ENCODE measurements at places on chromosomes 16 and 17.
A peak's percentile ranks its signal among the peaks of the same experiment; 100 is the strongest.

GRCh38 chr17:16472539-16472938 is 19.5 kb downstream of the LRRC75A start:
- DNase-seq = no peak

DNA sequence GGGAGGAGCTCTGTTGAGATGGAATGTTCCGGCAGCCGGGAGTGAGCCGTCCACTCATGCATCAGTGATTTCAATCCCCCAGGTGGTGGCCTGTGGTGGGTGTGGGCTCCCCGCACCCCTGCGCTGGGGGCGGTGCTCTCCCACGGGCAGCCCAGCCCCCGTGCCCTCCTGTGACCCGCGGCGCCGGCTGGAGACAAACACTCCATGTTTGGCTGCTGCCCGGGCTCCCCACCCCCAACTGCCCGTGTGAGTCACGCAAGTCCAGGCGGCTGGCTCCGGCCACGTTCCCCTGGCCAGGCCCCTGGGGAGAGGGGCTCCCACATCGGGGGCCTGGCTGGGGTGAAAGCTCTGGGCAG is 29.4 kb downstream of the CACNA1H start:
- DNase-seq = no peak

- DNase-seq = no peak
Measured at GRCh38 chr17:4833941-4834680, 971 bp downstream of the MINK1 start.

DNA sequence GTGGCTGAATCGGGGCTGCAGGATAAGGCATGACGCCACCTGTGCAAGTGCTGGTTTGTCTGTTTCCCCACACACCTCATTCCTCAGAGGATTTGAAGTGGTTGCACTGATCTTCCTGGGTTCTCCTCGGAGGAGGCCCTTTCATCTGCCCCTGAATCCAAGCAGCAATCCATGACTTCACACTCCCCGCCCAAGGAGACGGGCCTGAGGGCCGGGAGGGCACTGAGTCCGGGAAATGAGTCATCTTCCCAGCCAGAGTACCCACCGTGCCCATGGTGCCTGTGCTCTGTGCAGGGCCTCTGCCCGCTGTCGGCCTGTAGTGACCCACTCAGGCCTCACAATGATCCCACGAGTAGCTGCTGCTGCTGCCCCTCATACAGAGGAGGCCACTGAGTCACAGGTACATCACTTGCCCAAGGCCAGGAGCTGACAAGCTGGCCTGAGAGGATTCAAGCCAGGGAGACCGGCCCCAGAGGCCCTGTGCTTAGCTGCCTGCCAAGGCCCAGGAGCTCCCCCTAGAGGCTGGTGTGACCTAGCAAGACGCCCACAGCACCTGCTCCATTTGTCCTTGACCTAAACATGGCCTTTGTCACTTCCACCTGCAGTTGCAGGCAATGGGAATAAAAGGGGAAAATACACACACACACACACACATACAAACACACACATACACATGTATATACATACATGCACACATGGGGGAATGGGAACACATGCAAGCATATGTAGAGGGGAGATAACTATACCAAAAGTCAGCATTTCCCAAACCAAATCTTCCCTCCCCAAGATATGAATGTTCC is 240.0 kb downstream of the C16orf95 start:
- DNase-seq = peak; percentile 31

GRCh38 chr16:75203667-75204409 is 3.1 kb downstream of the CTRB2 start:
- no peak for DNase-seq

DNA sequence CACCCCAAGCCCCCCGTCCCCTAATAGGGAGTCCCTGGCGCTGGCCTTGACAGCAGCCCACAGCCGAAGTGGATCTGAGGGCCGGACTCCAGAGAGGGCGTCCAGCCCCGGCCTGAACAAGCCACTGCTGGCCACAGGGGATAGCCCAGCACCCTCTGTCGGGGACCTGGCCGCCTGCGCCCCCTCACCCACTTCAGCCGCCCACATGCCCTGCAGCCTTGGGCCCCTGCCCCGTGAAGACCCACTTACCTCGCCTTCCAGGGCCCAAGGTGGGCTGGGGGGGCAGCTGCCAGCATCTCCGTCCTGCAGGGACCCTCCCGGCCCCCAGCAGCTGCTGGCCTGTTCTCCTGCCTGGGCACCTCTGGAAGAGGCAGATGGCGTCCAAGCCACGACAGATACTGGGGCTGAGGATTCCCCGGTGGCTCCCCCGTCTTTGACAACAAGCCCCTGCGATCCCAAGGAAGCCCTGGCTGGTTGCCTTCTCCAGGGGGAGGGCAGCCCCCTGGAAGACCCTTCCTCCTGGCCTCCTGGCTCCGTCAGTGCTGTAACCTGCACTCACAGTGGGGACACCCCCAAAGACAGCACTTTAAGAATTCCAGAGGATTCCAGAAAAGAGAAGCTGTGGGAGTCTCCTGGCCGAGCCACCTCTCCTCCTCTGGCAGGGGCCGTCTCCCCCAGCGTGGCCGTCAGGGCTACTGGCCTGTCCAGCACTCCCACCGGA is 19.3 kb upstream of the ZFPM1 start:
- DNase-seq = no peak

DNA sequence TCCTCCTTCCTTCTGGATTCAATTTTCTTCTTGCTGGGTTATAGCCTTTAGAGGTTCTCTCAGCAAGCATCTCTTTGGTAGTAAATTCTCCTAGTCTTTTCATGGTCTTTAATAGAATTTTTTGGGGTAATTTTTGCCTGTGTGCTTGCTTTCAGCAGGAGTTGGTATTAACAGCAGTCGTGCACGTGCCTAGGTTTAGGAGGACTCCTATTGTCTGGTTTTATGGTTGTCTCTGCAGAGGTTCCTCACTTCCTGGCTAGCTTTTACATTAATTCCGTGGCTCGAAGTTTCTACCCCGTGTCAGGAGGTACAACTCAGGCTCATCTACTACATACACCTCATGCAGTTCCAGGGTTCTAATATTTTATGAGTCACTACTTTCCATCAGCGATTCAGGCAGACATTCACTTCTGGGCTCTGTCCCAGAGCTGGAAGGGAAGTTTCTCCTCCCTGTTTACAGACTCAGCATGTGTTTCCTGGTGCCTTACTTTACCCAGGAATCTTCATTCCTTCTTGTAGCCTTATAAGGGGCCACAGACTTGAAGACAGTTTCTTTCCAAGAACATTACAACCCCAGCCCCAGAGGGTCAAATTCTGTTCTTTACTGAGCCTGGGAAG is 643.6 kb downstream of the HS3ST4 start:
- DNase-seq = no peak

DNA sequence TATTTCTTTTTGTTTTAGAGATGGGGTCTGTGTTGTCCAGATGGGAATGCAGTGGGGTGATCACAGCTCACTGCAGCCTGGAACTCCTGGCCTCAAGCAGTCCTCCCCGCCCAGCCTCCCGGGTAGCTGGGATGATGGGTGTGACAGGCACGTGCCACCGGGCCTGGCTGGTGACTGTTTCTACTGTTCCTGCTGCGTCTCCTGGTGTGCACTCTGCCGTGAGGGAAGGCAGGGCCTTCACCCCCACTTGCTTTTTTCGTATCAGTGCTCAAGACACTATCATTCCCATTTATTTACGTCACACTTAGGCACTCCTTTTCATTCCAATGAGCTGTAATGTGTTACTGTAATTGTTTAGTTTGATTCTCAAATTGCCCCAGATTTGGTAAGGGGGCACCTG is 25.3 kb upstream of the PVALEF start:
- DNase-seq = no peak

- DNase-seq = no peak
Measured at GRCh38 chr17:81400996-81401722, 5.9 kb downstream of the BAHCC1 start.

All from stimulated activated CD4-positive, alpha-beta T cell treated with anti-CD3 and anti-CD28 coated beads, Interleukin-12 subunit alpha, Interleukin-12 subunit beta, amount 100 ng/mL, for 48 hours (primary cell).